ENCODE measurements at places on chromosomes 6 and 20.

GRCh38 chr6:154590756-154591155 is 80.3 kb upstream of the CNKSR3 start:
- DNase-seq, result no peak

GRCh38 chr6:15296735-15297134 is 50.9 kb downstream of the JARID2 start:
- DNase-seq, result no peak

DNA sequence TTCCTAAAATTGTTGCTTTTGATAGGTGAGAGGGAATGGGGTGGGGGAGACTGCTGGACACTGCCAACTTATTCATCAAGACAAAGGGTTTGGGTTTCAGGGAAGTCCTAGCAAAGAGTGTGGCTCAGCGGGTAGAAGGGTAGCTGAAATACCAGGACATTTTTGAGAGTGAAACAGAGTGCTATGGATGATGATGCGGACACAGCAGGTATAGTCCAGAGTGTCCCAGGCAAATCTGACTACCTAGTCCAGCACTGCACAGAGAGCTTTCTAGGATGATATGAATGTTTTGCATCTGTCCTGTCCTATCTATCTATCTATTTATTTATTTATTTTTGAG is 154.3 kb downstream of the BCAS1 start:
- DNase-seq, result no peak

DNA sequence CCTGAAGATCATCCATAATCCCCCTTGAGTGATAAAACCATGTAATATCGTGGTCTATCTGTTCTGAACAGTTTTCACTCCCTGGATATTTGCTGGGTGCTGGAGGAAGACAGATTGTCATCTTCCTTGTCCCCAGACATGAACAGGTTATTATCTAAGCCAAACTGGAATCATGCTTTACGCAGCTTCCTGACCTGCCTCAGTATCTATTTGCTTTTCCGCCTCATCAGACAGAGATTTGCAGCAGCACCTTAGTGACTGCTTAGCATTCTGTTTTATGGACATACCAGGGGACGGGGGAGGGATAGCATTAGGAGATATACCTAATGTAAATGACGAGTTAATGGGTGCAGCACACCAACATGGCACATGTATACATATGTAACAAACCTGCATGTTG is 124.6 kb downstream of the SLC23A2 start:
- DNase-seq, result peak; percentile 46
